Tongue (tissue), 3 donors: ENCODE measurements at places on chromosomes 13 and 19. TPM values are rescaled to one million over a fixed set of nuclear protein-coding genes. Genes with fewer than 3 reads are reported as not detected.

Gene CGB1
- not detected for total RNA-seq

Gene ZNF681
- total RNA-seq: 4.7 TPM

Gene PRKCG
- not detected for total RNA-seq

Gene BEST2
- not detected for total RNA-seq

Gene CYP2F1
- total RNA-seq: 3.1 TPM

Gene PRDX2
- 304 TPM for total RNA-seq

Gene DACH1
- total RNA-seq: 11.0 TPM

Gene ZNF66
- 8.4 TPM for total RNA-seq

Gene METTL21C
- total RNA-seq: 8.9 TPM

Gene GAPDHS
- not detected for total RNA-seq

Gene FPR2
- 0.51 TPM for total RNA-seq

Gene IRGC
- not detected for total RNA-seq

Gene COMP
- 8.1 TPM for total RNA-seq

Gene ZIK1
- 11.2 TPM for total RNA-seq

Gene IQCN
- 0.62 TPM for total RNA-seq

Gene ZNF586
- total RNA-seq: 29.4 TPM

Gene LYL1
- total RNA-seq: 4.2 TPM

Gene WDR88
- not detected for total RNA-seq

Gene ZNF555
- 24.4 TPM for total RNA-seq

Gene GCDH
- 46.5 TPM for total RNA-seq

Gene CNN2
- 42.3 TPM for total RNA-seq

Gene IRS2
- total RNA-seq: 6.3 TPM

Gene KASH5
- total RNA-seq: not detected

Gene ZNF324B
- total RNA-seq: 5.9 TPM

Gene LHFPL6
- 65.6 TPM for total RNA-seq

Gene C19orf44
- 8.8 TPM for total RNA-seq
